Cardiac atrium fibroblast (primary cell): ENCODE measurements at places on chromosomes 11 and 22. TPM values are rescaled to one million over a fixed set of nuclear protein-coding genes. Genes with fewer than 3 reads are reported as not detected.

The FOLR3 gene
- total RNA-seq = not detected in 2 replicates

The BIK gene
- total RNA-seq = not detected in 2 replicates

The CD44 gene
- total RNA-seq = 95.0 and 175 TPM in 2 replicates

The CATSPER1 gene
- not detected in 2 replicates for total RNA-seq

The RBX1 gene
- total RNA-seq = 51.0 and 53.1 TPM in 2 replicates

The APBB1 gene
- total RNA-seq = 28.7 and 40.3 TPM in 2 replicates

The PGR gene
- total RNA-seq = 0.18 and 0.49 TPM in 2 replicates

The RNF141 gene
- 19.1 and 24.8 TPM in 2 replicates for total RNA-seq
